Esophagus squamous epithelium (tissue), 5 donors: ENCODE measurements at places on chromosomes 3 and 15.

GRCh38 chr3:46881596-46882376, 4.3 kb downstream of the PTH1R start:
- DNase-seq: no peak

- no peak for DNase-seq
These were observed 116.0 kb upstream of the PRICKLE2 start for GRCh38 chr3:64341296-64341695.

GRCh38 chr3:101513419-101513986, 491 bp upstream of the SENP7 start:
- no peak for DNase-seq

DNA sequence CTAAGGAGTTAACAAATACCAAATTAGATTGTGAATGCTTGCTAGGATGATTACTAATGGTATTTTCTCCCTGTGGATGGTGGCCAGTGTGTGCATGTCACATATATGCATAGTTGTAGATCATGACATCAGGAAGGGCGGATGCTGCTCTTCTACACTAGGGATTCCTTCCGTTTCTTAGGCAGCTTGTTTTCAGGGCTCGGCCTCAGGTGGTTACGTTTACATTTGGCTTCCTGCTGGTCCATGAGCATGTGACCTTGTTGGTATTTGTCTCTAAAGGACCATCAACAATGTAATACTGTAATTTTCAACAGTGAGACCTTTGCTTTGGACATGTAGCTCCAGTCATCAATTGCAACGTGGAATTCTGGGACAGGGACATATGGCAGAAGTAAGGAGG, 221.4 kb downstream of the NR1D2 start:
- no peak for DNase-seq

- DNase-seq: no peak
These were observed 180.2 kb downstream of the SLCO3A1 start for GRCh38 chr15:92033723-92034122.

- no peak for DNase-seq
These were observed 18.1 kb upstream of the ADAMTS9 start for GRCh38 chr3:64705946-64706345.
